Peyer's patch (tissue), 4 donors: ENCODE measurements at places on chromosomes 1 and 21.

GRCh38 chr1:110540891-110541685 lies 22.1 kb upstream of the KCNA10 start:
- DNase-seq: no peak

- DNase-seq: no peak
Measured at GRCh38 chr1:165387961-165388360, 31.4 kb upstream of the LMX1A start.

GRCh38 chr1:191634801-191635508 lies 523.3 kb upstream of the RGS18 start:
- no peak for DNase-seq

DNA sequence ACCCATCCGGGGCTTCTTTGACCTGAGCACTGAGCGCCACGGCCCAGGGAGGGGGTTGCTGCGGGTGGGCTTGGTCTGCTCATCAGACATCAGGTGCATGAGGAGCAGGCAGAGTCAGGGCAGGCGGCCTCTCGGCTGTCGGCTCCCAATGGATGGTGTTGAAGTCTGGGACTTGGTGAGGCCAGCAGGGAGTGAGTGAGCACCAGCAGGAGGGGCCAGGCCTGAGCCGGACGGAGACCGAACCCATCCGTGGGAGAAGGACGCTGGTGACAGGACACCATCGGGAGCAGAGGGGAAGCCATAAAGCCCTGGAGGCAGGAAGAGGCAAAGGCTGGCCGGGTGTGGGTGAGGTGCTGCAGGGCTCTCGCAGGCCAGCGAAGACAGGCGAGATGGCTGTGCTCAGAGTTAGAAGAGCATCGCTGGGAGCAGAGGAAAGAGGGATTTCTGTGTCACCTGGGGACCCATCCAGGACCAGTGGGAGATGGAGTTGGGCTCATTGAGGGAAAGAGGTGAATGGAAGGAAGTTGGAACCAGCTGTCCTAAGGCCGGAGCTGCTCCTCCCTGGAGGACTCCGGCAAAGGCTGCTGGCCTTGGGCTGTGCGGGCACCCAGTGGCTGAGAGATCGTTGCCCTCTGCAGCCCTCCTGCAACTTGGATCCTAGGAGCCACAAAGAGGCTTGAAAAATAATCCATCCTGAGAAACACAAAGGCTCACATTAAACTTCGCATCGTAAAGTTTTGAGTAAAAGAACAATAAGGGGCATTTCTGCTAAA lies 49.9 kb downstream of the PDE9A start:
- no peak for DNase-seq

- DNase-seq: no peak
Measured at GRCh38 chr1:44316231-44316759, 38.8 kb downstream of the ERI3 start.

DNA sequence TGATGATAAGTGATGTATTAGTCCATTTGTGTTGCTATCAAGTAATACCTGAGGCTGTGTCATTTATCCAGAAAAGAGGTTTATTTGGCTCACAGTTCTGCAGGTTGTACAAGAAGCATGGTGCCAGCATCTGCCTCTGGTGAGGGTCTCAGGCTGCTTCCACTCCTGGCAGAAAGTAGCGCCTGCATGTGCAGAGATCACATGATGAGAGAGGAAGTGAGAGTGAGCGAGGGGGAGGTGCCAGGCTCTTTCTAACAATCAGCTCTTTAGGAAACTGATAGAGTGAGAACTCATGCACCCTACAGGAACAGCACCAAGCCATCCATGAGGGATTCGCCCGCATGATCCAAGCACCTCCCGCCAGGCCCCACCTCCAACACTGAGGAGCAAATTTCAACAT lies 2.2 kb upstream of the FHAD1 start:
- no peak for DNase-seq
